T1000 (cell line): ENCODE measurements at places on chromosomes 13 and 19.

DNA sequence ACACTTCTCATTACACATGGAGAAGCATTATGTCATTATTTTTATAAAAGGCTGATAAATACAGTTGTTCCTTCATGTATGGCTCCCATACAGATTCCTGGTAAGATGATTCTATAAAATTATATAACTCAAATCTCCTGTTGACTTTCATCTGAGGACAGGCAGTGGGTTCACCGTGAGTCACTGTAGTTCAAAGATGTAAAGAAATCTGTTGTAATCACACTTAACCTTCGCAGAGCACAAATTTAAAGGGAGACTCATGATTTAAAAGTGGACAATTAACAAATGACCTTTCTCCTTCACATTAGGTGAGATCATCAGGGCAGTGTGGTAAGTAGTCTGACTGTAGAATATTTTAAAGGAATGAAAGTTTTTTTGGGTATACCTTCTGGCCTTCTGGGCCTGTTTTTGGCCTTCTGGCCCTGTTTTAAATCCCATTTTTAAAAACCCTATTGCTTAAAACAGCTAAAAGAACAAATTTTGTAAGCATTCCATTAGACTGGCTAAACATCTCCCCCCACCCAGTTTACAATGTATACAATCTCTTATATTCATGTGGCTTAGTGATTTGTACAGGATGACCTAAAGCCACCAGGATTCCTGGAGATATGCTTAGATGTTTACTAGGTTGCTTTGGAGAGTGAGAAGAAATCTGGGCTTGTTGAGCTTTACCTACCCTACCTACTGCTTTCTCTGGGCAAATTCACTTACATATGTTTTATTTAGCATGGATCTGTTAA is 171.2 kb downstream of the ITGBL1 start:
- no peak for DNase-seq

- DNase-seq, result peak; percentile 45
Measured at GRCh38 chr19:17260842-17261325, 3.7 kb downstream of the USHBP1 start.

DNA sequence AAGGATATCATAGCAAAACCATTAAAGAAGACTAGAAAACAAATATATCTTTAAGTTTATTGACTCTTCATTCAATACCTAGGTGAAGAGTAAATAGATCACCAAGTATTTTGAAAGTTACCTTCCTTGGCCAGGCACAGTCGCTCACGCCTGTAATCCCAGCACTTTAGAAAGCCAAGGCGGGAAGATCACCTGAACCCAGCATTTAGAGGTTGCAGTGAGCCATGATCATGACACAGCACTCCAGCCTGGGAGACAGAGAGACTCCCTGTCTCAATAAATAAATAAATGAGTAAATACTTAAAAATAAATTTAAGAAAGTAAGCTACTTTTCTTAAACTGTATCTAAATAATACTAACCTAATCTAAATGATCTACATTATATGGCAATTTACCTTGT is 8.9 kb upstream of the WBP4 start:
- DNase-seq, result no peak

DNA sequence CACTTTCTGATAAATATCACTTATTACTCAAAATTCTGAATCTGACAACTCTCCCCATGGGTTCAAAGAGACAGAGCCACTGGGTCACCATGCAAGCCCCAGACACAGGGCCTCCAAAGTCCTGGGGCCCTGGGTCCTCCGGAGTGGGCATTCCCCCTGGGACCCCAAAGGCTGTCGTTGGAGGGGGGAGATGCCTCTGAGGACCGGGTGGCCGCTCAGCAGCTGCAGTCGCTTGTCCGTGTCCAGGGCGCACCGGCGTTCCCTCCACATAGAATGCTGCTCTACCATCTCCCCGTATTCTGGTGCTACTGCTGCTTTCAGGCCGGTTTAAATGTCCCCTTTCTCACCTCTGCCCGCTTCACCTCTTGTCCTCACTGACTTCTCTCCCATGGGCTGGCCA is 246.1 kb downstream of the TEX29 start:
- DNase-seq, result no peak
